ENCODE measurements at places on chromosomes 4 and X.

DNA sequence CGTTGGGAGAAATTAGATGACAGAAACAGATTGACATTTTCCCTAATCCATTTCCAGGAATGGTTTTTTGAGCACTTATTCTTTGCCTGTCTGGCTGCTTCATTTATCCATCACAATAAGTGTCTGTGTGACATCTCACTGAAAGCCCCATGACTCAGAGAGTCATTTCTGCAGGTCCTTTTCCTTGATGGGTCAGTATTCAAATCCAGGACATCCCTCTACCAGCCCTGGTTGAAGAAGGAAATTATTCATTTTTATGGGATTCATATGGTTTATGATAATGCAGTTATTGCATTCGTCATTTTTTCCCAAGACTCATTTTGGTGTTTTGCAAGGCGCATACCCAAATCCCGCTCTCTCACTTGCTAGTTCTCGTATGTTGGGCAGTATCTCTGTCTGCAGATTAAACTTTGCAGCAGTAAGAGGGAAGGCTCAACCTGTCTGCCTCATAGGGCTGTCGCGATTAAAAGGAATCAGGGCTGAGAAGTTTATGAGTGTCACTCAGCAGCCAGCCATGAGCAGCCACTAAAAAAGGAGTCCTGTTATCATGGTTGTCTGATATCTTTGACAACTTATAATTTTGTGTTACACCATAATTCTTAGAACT lies 44.0 kb downstream of the GYG2 start:
- DNase-seq, result no peak

DNA sequence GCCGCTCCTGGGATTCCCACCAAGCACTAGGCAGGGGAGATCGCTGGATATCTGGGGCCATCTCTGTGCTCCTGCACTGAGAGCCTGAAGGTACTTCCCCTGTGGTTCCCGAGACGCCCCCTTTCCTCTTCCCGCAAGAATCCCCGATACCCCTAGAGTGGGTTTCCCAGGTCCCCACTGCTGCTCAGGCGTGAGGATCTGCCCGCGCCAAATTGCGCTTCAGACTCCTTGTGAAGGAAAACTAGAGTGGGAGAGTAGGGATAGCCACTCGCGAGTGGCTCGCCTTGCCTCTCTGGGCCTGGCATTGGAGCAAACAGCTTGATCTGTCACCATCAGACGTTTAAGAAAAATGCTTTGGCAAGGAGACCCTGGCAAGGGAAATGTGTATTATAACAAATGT lies 1.5 kb downstream of the IL1RAPL2 start:
- DNase-seq, result no peak

DNA sequence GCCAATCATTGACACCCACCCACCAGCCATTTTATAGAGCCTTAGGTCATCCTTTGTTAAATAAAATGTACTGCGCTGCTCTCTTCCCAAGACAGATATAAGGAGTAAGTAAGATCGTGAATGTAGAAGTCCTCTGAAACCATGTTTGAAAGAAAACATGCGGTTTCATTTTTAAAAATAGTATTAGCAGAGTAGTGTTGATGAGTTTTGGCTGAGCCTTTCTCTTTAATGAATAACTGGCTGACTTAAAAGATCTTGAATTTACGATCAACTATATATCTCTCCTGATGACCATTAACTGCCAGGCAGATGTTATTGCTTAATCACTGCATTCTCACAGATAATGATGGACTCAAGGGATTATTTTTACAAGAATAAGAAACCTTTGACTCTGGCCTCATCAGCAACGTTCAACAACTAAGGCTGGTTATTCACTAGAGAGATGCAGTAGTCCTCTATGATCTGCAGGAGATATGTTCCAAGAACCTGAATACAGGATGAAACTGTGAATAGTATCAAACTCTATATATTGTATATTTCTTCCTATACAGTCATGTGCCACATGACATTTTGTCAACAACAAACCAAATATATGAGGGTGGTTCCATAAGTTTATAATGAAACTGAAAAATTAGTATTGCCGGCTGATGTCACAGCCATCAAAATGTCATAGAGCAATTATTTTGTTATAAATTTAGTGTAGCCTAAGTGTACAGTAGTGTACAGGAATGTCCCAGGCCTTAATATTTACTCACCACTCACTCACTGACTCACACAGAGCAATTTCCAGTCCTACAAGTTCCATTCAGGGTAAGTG lies 80.8 kb downstream of the FAM13A start:
- no peak for DNase-seq

DNA sequence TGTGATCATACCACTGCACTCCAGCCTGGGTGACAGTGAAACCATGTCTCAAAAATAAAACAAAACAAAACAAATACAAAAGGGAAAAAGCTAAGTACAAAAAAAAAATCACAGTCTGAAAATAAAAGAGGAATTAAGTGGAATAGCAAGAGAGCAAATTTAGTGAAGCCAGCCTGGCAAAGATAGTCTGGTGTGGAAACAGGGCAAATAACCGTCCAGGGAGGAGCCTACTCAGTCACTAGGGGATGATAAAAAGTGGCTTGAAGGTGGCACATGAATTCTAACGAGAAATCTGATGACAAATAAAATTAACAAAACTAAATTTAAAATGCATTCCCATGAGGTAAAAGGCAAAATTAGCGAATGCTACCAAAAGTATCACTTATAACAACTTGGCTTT lies 8.2 kb downstream of the PDGFC start:
- DNase-seq, result no peak

- peak; percentile 32 for DNase-seq
Observed at GRCh38 chr4:30720021-30720660, at the start of gene PCDH7. PCDH7 (plus strand) TSS chr4:30720369; CDS start chr4:30721423, 1,054 bp downstream.

- no peak for DNase-seq
Observed at GRCh38 chrX:118208481-118208880, 91.9 kb upstream of the KLHL13 start.

DNA sequence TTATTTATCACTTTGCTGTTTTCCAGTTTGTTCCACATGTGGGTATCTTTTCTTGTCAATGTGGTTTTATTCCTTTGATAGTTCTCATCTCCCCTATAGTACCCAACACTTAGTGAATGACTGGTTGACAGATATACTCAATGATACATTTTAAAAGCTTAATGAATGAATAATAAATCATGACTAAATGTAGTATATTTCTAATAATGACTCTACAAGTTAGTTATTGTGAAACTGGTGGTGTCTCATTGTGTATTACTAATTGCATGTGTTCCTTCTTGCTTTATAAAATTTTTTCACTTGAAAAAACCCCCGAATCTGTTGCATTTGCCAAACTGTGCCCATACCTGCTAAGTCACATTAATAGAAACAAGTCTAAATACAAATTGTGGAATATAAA lies 95.4 kb downstream of the MBNL3 start:
- no peak for DNase-seq

GRCh38 chr4:7400671-7401298 lies 33.9 kb downstream of the PSAPL1 start:
- no peak for DNase-seq

- DNase-seq, result no peak
Observed at GRCh38 chrX:24761306-24761705, 67.6 kb downstream of the POLA1 start.

- no peak for DNase-seq
Observed at GRCh38 chr4:128571747-128572146, 237.8 kb upstream of the JADE1 start.

DNA sequence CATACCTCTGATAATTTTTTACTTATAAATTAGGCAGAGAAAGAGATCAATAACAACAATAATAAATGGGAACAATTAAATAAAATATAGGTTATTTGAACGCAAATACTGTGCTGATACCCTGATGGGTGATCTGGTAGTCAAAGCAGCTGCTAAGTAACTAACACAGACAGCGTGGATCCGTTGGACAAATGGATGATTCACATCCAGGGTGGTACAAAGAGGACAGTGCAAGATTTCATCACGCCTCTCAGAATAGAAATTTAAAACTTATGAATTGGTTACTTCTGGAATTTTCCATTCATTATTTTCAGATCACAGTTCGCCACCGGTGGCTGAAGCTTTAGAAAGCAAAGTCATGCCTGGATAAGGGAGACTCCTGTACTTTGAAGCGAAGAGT lies 1066.0 kb upstream of the ADGRL3 start:
- no peak for DNase-seq

DNA sequence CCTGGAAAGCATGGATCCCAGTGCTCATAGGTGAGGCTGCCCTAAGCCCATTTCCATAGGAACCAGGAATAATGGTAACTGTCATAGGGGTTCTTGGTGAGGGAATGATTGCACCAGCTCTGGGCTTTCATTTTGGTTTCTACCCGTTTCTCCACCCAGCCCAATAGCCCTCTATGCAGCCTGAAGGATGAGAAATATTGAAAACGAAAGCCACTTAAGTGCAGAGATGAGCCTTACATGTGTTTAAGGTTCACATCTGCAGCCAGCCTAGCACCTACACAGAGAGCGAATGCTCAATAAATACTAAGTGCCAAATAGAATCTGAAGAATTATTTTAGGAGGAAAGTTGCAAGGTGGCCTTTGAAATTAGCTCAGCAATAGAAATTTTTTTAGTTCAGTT lies 60.4 kb downstream of the MCF2 start:
- no peak for DNase-seq

DNA sequence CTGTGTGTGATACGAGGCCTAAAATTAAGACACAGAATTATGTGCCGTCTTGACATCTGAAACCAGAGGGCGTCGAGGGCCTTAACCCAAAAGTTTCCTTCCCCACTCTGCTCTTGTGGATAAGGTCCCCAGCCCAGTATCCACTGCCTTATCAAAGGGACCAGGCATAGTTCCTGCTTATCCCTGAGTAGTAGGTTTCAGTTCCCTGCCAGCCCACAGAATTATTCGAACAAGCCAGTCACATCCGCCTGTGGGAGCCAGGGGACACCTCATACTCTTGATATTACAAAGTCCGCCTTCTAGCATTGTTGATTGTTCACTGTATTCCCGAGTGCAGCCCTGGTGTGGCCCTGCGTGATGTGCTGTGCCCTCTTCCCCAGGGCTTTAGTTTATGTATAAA lies 5.4 kb upstream of the MMRN1 start:
- DNase-seq, result no peak

DNA sequence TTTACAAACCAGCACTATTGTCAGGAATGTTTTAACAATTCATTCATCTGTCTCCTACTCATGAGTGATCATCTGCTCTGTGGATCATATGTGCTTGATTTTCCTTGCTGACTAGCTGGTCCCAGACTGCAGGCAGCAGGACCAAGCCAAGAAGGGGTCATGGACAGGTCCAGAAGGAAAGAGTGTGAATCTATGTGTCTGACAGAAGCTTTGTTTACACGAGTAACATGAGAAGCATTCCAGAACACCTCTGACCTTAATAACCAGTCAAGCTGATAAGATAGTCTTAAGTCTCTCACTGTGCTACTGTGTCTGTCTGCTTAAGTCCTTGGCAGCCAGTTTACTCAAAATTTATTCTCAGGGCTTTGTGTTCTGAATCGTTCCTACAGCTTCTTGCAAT lies 39.0 kb downstream of the GUCY1A1 start:
- no peak for DNase-seq

- DNase-seq, result no peak
Observed at GRCh38 chr4:148914734-148915133, 472.5 kb upstream of the NR3C2 start.

- DNase-seq, result no peak
Observed at GRCh38 chr4:189304809-189305208, 635.9 kb upstream of the FRG1 start.

DNA sequence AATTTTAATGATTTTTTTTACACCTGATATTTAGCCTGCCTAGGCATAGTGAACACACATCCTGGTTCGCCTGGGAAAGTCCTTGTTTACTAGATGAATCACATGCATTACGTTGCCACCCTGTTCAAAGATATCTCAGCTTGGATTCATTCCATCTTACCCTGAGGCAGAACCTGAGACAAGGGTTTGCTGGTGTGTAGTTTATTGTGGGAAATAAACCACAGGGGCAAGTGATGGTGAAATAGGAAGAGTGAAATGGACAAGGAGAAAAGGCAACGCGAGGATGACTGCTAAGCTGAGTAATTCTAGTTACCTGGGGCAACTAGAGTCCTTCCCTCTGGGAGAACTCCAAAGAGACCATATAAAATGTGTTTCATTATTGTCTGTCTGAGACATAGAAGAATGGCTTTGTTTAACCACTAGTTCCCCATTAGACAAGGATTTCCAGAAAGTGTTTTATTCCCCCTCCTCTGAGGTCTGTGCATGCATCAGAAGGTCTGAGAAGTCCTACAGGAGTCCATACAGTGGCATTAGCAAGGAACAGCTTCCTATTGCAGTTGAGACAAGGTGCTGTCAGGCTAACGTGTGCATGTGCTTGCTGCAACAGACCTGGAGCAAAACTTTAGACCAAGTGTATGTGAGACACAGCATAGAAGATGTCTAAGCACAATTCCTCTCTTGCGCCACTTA lies 797.3 kb upstream of the FRG1 start:
- no peak for DNase-seq

DNA sequence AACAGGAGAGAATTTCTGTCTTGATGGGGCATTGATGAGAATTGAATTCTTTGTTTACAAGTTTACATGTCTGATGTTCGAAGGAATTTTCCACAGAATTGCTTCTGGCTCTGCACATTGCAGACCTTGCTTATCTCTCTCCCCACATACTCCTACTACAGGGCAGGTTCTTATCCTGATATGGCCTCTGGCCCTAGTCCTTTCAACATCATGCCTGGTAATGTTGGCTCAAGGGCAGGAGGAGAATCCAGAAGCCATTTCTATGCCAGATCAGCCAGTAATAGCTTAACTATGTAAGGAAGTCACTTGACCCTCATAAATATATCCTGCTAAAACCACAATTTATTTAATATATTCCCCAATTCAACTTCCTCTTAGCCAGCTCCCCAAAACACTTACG lies 24.3 kb upstream of the TSPAN5 start:
- DNase-seq, result no peak
